Motor neuron (in vitro differentiated cells): ENCODE measurements at places on chromosomes 3 and 15. TPM values are rescaled to one million over a fixed set of nuclear protein-coding genes. Genes with fewer than 3 reads are reported as not detected.

GRCh38 chr15:85871545-85871944 is 76.8 kb upstream of the KLHL25 start:
- no peak for ATAC-seq

GRCh38 chr3:59632760-59633573 is 583.1 kb upstream of the CFAP20DC start:
- ATAC-seq = peak; percentile 65

GRCh38 chr3:72520690-72521308 is 327.4 kb downstream of the SHQ1 start:
- no peak for ATAC-seq

DNA sequence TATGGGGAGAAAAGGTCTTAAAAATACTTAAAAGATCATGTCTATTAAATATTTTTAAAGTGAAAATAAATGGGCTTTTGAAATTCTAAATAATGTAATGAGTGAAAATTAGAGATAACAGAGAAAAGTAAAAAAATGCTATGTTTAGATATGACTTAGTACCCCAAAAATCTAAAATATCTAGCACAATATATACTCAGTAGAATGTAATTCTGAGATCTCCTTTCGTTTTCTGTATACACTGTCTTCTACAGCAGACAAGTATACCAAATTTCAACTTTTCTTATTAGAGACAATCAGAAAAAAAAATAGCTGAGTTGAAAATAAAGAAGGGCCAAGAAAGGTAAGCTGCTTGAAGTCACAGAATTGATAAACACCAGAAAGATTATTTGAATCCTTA is 140.8 kb downstream of the ADAM10 start:
- ATAC-seq = no peak

GRCh38 chr3:77906102-77906709 is 866.3 kb downstream of the ROBO2 start:
- ATAC-seq = no peak

DNA sequence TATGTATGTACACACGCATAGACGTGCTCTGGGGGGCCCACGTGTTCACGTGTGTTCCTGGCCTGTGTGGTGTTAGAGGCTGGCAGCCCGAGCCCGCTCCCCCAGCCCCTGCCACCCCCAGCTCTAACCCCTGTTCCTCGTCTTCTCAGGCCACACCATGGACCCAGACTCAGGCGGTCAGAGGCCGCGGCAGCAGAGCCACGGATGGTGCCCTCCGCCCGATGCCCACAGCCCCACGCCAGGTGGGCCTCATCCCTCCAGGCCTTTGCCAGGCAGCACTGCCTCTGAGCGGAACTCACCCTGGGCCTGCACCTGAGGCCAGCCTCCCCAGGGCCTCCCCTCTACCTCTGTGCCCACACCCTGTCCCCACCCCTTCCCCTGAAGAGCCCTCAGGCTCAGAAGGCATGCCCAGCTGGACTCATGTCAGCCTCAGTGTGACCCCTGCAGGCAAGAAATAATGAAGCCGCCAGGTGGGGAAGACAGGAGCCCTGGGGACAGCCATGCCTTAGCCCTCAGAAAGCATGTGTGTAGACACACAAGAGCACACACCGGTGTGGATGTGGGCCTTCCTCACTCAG is 16.4 kb upstream of the GNAT1 start:
- peak; percentile 35 for ATAC-seq

GRCh38 chr3:125374996-125375941 is at the start of gene ZNF148:
ZNF148 (minus strand) TSS chr3:125375325; CDS start chr3:125313640, 61,685 bp downstream.
- ATAC-seq = peak; percentile 87

The MAP1A gene
- 29.6 and 32.8 TPM in 2 replicates for total RNA-seq

The CADM2 gene
- 0.94 and 1.3 TPM in 2 replicates for total RNA-seq

The SNTN gene
- total RNA-seq = 0.19 TPM in 1 of 2 replicates, not detected in the other
